ENCODE measurements at places on chromosomes 7 and 10.

GRCh38 chr10:102109166-102110116 lies 10.7 kb downstream of the LDB1 start:
- no peak for DNase-seq

DNA sequence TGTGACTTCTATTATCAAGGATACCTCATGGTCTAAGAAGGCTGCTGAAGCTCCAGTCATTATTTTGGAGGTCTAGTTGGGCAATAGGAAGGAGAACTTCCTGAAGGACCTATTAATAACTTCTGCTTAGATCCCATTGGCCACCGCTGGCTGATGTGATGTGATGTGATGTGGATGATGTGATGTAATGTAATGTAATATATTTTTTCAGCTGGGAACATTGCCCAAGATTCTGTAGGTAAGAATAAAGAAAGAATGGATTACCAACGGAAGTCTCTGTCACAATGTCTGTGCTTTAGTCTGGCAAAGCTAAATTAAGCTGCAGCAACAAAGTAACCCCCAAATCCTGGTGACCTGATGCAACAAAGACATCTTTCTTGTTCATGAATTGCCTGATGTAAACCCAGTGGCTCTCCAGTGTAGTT lies 233.7 kb downstream of the PTEN start:
- no peak for DNase-seq

GRCh38 chr10:80196270-80196949 lies 8.9 kb downstream of the ANXA11 start:
- peak; percentile 53 for DNase-seq

GRCh38 chr7:116097365-116098009 lies 66.9 kb upstream of the TFEC start:
- no peak for DNase-seq

- no peak for DNase-seq
Measured at GRCh38 chr10:27826369-27826768, 80.8 kb upstream of the MKX start.
